ENCODE measurements at places on chromosomes 4 and X.

GRCh38 chr4:149187726-149188125 is 627.9 kb downstream of the IQCM start:
- no peak for DNase-seq

GRCh38 chrX:2401201-2401589 is 99.6 kb downstream of the DHRSX start:
- no peak for DNase-seq

DNA sequence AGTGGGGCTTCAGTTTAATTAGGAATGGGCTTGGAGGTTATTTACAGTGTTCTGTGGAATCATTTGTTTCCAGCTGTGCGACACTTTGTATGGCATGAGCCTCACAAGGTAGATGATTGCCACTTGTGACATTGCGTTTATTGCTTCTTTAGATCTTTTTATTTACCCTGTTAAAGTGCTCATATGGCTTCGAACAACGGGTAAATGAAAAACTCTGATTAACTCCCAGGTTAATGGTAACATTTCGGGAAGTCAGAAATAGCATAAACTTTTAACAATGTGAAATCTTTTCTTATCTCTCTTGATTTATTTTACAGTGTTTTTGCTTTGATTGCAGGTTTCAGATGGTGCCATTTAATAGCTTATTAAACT is 494.3 kb downstream of the IDS start:
- no peak for DNase-seq

DNA sequence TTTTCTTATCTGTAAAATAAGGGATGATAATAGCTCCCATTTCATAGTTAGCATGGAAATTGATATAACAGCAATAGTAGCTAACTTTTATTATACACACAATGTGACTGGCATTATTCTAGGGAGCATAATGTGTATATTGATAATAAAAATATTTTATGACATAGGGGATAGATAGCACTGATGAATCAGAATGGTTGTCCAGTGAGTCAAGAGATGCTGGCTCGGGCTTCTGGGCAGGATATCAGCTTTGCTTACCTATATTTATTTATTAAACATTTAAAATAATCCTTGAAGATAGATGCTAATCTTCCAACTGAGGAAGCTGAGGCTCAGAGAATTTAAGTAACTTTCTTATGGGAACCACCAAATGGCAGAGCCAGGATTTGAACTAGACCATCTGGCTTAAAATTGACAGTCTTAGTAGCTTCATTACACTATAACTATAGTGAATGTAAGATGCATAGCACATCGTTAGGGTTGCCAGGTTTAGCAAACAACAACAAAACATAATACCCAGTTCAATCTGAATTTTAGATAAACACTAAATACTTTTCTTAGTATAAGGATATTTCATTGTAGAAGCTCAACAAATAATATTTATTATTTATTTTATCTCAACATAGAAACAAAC is 2.7 kb downstream of the AFP start:
- no peak for DNase-seq

DNA sequence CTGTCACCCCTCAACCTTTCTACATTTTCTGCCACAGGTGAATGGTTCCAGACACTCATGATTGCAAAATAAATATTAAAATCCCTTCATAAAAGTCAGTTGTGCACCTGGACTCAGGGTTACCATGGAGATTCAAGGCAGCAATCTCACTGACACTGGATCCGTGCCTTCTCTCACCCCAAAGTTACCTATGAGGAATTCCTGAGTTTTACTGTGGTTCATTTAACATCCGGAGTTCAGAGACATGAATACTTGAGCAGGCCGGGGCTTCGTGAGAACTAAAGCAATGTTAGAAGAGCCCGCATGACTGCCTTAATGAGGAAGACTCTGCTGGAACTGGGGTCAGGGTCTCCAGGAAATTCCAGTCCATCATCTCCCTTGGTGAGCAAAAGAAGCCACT is 12.5 kb upstream of the CLNK start:
- DNase-seq, result peak; percentile 21

DNA sequence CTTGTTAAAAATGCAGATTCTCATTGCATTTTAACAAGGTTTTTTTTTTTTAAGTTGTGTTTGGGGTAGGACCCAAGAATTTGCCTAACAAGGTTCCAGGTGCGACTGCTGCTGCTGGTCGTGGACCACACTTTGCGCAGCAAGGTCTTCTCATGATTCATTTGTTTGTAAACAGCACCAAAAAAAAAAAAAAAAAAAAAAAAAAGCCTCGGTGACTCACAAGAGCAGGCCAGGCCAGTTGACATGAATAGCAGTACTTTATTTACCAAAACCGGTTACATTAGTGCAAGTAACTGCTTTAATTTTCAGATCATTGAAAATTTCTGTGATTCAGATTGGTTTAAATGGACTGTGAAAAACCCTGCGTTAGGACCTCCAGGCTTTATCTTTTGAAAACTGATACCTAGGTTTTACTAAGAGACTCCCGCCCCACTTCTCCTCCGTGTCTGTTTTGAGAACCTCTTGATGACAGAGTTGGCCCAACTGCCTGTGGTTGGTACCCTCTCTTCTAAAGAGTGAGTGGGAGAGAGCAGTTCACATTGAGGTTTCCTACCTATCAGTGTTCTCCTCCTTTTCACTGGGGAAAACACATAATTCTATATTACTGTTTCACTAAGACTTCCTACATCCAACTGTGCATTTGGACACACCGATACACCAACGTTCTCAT is 86.2 kb downstream of the PHEX start:
- DNase-seq, result no peak

- no peak for DNase-seq
Observed at GRCh38 chr4:150072906-150073714, 5.1 kb upstream of the DCLK2 start.

GRCh38 chr4:140523370-140523856 is 555 bp upstream of the ELMOD2 start:
- DNase-seq, result no peak

- no peak for DNase-seq
Observed at GRCh38 chrX:140480765-140481164, 24.1 kb downstream of the SOX3 start.

- DNase-seq, result no peak
Observed at GRCh38 chr4:131006388-131006787, 1910.4 kb downstream of the C4orf33 start.

DNA sequence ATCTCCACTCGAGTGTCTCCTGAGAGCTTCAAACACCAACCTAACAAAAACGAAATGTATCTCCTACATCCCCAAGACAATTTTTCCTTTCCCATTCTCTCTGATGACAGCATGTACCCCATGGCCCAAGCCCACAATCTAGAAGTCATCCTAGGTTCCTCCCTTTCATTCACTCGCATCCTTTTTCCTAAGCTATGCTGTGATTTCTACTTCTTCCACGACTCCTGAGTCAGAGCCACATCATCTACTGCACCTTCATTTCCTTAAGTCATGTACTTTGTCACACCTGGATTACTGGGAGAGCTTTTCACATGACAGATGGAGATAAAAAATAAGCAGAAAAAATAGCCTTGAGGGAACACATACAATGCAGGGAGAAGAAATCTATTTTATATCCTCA is 20.1 kb downstream of the C4orf36 start:
- DNase-seq, result no peak

- DNase-seq, result no peak
Observed at GRCh38 chr4:29320947-29321620, 1399.1 kb upstream of the PCDH7 start.

GRCh38 chrX:11321986-11322385 is 28.8 kb downstream of the AMELX start:
- no peak for DNase-seq

DNA sequence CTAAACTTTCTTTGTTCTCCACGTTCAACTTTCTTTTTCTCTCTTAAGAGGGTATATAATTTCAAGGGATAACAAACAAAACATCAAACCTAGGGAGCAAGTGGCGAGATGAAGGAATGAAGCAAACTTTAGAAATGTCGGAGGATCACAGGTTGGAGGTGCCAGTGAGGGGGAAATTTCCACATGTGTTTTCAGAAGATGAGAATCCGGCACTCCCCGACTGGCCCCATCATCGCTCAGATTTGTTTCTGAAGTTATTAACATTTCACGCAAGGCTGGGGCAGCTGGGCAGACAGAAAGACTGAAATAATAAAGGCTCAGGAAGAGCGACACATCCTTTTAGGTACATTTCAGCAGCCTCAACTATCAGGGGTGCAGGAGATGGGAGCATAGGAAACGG is 134.9 kb downstream of the SMIM20 start:
- no peak for DNase-seq

DNA sequence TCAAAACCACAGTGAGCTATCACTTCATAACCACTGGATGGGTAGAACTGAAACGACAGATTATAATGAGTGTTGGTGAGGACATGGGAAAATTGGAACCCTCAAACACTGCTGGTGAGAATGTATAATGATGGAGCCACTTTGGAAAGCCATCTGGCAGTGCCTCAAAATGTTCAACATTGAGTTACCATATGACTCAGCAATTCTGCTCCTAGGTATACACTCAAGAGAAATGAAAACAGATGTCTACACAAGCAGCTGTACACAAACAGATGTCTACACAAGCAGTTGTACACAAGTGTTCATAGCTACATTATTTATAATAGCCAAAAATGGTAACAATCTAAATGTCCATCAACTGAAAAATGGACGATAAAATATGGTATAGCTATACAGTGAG is 143.9 kb downstream of the PDGFRA start:
- no peak for DNase-seq

- DNase-seq, result no peak
Observed at GRCh38 chr4:19314116-19314515, 937.6 kb upstream of the SLIT2 start.

DNA sequence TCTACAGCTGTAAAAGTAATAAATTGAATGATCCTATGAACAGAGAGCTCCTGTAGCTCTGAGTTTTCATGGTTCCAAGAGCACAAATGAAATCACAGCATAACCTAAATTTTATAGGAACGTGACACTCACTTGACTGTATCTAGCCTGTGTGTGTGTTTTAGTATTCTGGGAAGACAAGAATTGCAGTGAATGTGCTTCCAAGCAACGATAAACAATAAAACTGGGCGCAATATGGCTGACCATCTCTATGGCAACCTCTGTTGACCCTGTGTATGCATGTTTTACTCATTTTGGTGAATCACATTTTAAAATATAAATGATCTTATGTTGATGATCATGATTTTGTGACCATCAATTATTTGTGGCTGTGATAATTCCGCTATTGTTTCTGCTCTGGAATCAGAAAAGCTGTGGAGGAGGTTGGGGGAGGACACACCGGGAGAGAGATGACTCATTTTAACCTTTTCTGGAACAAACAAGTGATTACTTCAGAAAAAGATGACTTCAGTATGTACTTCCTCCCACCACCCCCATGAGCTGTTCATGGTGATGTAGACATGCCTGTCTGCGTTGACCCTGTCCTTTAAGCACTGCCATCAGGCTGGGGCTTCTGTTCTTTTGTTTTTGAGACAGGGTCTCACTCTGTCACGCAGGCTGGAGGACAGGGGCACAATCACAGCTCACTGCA is 31.8 kb downstream of the USP11 start:
- no peak for DNase-seq

DNA sequence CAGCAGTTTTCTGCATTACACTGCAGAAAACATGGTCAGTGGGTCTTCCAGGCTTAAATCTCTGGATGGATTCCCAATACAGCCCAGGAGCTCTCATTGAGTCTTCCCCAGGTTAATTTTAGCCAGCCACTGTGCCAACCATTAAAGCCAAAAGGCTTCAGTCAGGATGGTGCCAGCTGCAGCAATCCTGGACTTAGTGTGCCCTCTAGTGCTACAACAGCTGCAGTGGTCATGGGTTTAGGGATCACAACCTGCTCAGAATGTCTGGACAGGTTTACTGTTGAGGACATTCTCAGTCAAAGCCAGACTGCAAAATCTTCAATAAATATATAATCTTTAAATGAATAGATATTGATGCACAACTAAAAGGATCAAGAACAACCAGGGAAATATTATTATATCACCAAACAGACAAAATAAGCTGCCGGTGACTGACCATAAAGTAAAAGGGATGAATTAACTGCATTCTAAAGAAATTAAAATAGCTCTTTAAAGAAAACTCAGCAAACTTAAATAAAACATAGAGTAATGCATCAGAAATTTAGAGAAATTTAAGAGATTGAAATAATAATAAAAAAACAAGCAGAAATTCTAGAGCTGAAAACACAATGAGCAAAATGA is 639.9 kb downstream of the SPOCK3 start:
- DNase-seq, result no peak

- no peak for DNase-seq
Observed at GRCh38 chrX:32408389-32408788, 803.0 kb downstream of the DMD start.

DNA sequence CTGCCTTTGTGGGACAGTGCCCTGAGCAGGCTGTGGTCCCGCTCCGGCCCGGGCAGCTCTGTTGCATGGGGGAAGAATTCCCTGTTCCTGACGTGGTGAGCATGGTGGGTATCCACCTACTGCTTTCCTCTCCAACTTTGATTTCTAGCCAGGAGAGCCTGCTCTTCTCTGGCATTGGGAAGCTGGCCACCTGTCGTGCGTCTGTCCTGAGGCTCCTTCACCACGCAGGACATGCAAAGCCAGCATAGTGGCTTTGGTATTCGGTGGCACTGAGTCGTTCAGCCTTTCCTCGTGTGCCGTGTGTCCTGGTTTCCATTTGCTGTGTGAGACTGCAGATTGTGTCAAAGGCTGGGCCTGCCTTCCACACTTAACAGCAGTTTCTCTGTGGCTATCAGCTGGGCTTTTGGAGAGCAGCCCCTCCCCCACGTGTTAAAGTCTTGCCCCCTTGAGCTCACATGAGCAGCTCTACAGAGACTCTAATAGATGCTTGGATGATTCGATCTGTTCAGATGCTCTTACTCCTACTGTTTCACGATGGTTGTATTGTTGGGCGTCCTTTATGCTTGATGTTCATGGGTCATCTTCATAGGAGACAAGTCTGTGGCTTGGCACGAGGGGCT is 46.3 kb upstream of the CLCN4 start:
- no peak for DNase-seq

DNA sequence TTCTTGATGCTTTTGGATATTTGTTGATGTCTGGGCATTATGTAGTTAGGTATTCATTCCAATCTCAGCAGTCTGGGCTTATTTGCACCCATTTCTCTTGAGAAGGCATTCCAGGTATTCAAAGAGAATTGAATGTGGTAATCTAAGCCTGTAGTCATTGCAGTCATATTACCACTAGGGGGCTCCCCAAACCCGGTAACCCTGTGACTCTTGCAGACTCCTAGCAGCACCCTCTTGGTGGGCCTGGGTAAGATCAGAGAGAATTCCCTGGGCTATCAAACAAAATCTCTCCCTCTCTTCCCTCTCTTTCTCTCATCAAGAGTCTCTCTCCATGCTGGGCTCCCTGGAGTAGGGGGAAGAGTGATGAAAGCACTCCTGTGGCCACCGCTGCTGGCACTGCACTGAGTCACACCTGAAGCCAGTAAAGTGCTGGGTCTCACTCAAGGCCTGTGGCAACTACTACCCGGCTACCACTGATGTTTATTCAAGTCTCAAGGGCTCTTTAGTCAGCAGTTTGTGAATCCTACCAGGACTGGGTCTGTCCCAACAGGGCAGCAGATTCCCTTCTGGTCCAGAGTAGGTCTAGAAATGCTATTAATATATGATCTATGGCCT is 187.7 kb upstream of the NUDT10 start:
- DNase-seq, result peak; percentile 3

Data from NCI-H2107 (cell line).